ENCODE measurements at places on chromosomes 2 and 18.

- no peak for DNase-seq
Observed at GRCh38 chr18:13617826-13618515, 108.4 kb downstream of the FAM210A start.

DNA sequence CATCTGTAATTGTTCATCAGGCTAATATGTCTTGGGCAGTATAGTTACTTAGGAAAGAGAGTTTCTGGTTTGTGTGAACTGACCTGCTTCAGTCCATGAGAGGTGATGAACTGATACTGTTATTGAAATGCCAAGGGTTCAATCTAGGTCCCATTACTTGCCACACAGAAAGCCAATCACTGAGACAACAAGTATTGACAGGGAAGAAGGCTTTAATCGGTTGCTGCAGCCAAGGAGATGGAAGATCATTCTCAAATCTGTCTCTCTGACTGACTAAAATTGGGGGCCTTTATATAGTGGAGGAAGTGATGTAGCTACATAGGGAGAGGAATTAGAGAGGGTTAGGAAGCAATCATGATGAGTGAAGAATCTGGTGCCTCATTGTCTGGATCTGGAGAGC is 19.9 kb upstream of the FAM98A start:
- no peak for DNase-seq

- no peak for DNase-seq
Observed at GRCh38 chr18:58991167-58991798, 126.6 kb downstream of the ZNF532 start.

DNA sequence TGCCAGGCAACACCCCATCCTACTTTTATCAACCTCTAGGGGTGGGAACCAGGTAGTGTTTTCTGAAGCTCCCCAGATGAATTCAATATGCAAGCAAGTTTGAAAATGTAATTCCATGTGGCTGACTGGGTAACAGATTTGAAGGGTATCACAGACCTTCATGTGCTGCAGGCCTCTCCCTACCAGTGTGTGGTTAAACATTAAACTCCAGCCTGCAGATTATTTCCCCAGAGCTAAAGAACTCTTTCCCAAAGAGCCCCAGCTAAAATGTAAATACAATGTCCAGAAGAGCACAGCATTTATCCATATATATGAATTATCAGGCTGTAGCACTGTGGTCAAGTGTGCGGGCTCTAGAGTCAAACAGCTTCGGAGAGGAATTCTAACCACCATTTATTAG is 134.1 kb downstream of the MYO5B start:
- no peak for DNase-seq

DNA sequence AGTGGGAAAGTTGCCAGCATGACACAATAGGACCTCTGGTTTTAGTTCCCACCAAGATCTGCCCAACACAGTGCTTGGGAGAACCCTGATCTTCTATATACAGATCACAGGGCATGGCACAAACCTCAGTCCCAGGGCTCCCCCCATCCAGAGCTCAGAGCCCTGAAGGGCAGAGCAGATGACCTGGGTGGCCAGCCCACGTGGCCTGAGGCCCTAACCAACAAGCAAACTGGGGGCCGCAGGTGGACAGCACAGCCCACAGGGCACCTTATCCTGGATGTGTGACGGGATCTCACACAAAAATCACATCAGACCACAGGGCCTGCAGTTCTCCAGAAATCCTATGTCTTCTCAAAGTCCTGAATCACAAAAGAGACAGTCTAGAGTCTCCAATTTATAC is 34.7 kb downstream of the CRACDL start:
- DNase-seq: no peak

GRCh38 chr2:141557329-141558095 is 573.3 kb downstream of the LRP1B start:
- peak; percentile 42 for DNase-seq

GRCh38 chr2:239327536-239328350 is 73.1 kb downstream of the HDAC4 start:
- DNase-seq: no peak

DNA sequence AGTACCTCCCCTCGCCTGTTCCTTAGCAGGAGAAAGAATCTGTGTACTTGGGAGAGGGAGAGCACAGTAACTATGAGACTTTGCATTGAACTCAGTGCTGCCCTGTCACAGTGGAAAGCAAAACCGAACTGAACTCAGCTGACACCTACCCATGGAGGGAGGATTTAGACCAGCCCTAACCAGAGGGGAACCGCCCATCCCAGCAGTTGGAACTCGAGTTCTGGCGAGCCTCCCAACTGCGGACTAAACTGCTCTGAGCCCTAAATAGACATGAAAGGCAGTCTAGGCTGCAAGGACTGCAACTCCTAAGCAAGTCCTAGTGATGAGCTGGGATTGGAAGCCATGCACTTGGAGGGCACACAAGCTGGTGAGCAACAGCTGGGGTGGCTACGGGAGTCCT is 110.4 kb downstream of the GRB14 start:
- no peak for DNase-seq

- no peak for DNase-seq
Observed at GRCh38 chr2:141522048-141522447, 608.8 kb downstream of the LRP1B start.

DNA sequence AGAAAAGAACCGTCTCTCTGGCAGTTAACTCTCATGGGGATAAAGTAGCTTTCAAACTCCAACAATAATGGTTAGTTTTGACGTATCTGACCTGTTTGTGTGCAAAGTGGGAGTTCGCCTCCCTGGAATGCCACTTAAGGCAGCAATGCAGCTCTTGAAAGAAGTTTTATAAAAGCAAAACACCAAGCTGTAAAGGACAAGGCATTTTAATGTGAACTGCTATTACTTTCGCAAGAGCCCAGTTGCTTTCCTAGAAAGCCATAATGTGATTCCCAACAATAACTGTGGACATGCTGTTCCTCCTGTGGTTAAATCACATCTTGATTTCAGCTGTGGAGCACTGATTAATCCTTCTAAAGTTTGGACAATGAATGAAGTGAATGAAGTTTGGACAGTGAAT is 303.7 kb downstream of the PTPRM start:
- DNase-seq: no peak

DNA sequence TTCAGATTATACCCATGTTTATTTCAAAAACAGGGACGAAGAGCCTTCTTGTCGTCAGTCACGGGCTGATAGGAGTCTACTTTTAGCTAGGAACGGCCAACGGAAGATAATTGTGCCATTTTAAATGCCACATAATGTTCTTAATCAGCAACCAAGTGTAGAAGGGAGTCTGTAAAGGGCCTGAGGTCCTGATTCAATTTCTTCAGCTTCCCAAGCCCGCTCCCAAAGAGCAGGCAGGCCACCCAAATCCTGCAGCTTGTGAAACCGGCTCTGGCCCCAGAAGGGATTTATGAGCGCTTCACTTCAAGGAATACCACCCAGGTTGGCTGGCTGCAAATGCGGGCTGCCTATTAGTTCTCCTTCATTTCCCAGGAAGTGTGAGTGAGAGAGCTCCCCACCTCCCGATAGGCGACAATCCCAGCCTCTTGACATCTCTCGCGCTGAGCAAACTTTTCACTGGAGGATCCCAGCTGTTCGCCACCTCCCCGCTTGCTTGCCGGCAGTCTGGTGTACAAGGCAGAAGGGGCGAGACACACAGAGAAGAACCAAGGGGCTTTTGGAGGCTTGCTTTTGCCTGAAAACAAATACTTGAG is 272.9 kb downstream of the CDH20 start:
- peak; percentile 33 for DNase-seq

DNA sequence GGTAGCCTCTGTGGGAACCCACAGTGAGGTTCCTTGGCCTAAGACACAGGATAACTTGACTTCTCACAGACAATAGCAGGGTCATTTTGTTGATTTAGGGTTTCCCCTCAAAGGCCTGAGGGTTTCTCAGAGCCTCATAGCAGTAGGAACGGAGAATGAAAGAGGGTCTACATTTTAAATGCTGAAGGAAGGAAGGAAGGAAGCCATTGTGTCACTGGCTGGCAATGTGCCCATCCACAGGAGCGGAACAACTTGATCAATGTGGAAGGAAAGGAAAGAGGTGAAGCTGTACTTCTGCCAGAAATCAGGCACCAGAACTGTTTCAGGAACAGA is 5.1 kb downstream of the IL1B start:
- DNase-seq: no peak

GRCh38 chr18:27931535-27931934 is 245.4 kb downstream of the CDH2 start:
- no peak for DNase-seq

GRCh38 chr2:3159782-3160545 is 217.7 kb downstream of the EIPR1 start:
- no peak for DNase-seq

- DNase-seq: no peak
Observed at GRCh38 chr18:35157181-35157580, 83.7 kb upstream of the ZNF397 start.

GRCh38 chr2:110149330-110150220 is 34.0 kb upstream of the MALL start:
- DNase-seq: no peak

DNA sequence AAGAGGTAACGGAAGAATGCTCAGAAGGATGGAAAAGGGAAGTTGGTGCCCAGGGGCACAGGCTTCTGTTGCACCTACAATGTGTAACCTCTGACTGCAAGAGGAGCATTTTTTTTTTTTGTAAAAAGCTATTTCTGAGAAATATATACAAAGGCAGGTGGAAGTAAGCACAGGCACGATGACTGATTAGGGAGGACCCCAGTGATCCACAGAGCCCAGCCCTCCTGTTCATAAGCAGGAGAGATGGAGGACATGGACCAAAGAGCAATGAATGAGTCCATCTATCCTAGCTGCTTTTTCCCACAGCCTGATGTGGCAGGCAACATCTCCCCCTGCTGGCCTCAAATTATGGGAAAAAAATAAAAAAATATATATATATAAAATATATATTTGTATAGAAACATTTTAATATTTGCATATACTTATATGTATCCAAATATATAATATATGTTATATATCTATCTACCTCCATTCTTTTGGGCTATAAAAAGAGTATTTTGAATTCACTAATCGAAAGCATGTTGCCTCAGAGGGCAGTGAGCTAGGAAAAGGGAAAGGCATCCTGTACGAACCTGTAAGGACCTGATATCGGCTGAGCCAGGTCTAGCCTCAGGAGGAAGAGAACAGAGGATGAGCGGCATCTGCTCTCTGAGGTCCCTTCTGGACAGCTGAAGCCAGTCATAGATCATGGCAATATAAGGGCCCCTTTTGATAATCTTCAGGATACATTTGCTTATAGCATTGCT is 166.0 kb upstream of the STK17B start:
- peak; percentile 24 for DNase-seq

- DNase-seq: no peak
Observed at GRCh38 chr2:141728142-141728541, 402.7 kb downstream of the LRP1B start.

DNA sequence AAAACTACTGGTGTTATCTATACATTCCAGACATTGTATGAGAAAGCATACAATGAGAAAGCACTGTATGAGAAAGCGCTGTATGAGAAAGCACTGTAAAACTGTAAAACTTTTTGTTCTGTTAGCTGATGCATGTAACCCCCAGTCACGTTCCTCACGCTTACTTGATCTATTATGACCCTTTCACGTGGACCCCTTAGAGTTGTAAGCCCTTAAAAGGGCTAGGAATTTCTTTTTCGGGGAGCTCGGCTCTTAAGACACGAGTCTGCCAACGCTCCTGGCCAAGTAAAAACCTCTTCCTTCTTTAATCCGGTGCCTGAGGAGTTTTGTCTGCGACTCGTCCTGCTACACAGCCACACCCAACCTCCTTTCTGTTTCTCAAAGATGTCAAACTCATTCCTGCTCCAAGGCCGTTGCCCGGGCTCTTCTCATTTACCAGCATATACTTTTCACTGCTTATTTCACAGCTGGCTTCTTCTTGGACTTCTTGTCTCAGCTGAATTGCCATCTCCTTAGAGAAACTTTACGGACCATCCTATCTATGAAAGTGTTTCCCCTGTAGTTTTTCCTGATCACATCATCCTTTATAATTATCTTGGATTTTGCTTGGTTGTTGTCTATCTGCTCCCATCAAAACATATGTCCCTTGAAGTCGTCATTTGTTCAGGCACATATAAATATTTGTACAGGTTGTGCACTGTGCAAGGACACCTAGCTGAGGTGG is 29.8 kb upstream of the YES1 start:
- no peak for DNase-seq

DNA sequence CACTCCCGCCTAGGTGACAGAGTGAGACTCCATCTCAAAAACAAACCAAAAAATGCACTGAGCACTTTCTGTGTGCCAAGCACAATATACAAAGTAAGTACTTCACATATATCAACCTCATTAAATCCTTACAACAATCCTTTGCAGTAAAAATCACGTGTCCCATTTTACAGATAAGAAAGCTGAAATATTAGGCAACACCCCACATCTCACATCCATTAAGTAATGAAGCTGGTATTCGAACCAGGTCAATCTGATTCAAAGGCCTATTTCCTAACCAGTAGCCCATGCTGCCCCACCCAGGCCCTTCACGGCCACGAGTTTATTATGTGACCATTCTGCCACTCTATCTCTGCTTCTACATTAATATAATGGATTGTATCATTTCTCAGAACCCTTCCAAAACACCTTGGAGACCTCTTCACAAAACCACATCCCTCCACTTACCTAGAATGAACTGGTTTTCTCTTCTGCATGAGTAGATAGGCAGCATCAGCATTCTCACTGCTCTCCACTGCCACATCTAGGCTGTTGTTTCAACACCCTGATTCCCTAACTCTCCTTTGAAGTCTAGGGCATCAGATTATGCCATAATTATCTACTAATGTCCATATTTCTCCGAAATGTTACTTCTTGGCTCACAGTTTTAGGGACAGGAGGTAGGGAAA is 3.1 kb upstream of the EXOC6B start:
- no peak for DNase-seq

- no peak for DNase-seq
Observed at GRCh38 chr2:174841350-174841749, 77.1 kb upstream of the CHRNA1 start.

GRCh38 chr18:23032030-23032582 is 99.0 kb downstream of the RBBP8 start:
- no peak for DNase-seq

- DNase-seq: no peak
Observed at GRCh38 chr2:128202791-128203190, 111.8 kb downstream of the UGGT1 start.

DNA sequence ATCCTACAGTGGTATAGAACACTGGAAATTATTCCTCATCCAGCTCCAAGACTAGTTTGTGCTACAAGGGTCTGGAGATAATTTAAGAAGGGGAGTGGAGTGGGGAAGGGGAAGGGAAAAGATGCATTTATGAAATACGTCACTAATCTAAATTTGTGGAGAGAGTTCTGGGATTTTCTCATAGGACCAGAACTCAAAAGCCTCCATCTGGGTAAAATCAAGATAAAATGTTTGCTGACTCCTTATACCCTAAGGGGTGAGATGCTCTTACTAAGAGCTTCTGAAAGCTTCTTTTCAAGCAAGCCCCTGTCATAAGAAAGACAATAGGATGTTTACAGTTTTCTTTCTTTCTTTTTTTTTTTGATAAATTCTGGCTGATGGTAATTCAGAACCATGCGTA is 88.5 kb upstream of the RBMS1 start:
- no peak for DNase-seq
